ENCODE measurements at places on chromosomes 13 and 19. TPM values are rescaled to one million over a fixed set of nuclear protein-coding genes. Genes with fewer than 3 reads are reported as not detected.
A peak's percentile ranks its signal among the peaks of the same experiment; 100 is the strongest.

DNA sequence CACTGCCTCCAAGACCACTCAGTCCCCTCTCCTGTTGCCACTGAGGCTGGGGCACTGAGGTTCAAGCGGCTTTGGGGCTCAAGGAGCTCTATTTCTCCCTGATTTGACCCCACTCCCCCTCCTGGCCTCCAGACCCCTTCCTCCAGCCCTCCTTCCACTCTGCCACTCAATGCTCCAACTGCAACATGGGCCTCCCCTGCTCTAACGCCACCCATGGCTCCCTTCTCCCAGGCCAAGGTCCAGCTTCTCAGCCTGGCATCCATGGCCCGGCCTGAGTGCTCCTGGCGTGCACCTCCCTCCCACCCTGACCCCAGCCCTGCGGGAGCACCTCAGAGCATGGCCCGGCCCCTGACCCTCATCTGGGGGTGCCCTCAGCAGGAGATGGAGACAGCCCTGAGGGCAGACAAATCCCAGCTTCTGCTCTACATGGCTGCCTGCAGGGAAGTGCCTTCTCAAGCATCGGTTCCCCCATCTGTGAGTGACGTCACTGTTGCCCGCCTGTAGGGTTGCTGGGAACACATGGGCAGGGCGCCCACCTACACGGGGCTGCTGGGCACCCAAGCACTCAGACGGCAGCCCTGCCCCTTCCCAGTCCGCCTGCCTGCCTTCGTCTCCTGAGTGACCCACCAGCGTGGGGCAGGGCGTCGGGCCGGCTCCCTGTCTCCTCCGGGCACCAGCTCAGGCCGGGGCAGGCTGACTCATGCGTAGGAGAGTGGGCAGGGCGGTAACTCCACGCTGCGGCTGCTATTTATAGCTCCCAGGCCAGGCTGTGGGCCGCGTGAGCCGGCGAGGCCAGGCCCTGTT lies 1.6 kb upstream of the DIRAS1 start:
- DNase-seq: peak; percentile 62

DNA sequence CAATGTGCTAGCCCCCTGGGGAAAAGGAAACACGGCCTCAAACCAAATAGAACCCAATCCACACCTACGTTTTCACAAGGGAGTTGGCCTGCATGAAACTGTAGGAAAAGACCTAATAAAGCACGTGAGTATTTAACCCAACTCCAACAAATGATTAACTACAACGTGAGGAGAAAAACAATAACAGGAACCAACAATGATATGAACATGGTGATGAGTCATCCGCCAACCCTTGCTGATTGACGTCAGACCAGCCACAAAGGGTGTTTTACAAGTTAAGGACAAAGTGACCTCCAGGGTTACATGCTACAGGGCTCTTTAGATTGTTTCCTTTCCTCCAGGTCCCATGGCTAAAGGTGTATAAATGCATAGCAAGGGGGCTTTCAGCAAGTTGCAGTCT lies 460.5 kb downstream of the COG6 start:
- no peak for DNase-seq

- peak; percentile 16 for DNase-seq
Measured at GRCh38 chr13:75195495-75196146, 286.3 kb downstream of the TBC1D4 start.

GRCh38 chr13:37966266-37966665 lies 96.7 kb upstream of the TRPC4 start:
- no peak for DNase-seq

DNA sequence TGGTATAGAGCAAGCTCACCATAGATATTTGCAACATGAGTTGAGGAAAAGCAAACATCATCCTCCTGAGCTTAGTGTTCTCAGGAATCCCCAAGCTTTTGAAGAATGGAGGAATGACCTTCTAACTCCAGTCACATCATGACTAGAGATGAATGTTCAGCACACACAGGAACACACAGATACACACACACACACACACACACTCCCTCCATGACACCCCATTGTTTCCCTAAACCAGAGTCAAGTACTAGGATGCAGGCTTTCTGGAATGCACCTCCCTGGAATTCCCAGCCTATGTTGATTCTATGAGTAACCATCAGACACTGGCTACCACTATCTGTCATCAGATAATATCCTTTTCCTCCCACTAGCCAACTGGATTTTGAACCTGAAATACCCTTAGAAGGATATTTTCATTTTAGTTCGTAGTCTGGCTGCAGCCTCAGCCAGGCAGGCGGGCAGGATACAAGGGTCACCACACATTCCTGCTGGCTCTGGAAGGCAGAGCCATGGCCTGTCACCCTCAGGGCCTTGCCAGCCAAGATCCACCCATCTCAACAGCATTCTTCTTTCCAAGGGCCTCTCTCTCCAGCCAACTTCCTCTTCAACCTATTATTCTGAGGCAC lies 162.4 kb downstream of the FOXO1 start:
- DNase-seq: no peak

DNA sequence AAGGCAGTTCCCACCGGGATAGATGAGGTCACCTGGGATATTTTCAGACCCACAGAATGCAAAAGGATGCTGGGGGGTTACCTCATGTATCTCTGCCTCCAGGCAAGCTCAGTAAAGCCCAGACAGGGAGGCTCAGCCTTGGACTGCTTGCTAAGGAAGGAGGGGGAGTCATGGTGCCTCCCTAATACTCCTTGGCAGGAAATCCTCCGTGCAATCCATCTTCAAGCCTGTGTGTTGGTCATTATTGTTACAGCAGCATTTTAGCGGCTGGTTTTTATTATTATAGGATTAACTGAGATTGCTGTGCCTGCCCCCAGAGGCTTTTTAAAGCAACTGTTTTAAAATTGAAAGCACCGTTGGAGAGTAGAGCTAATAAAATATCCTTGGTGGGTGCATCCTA lies 188.5 kb upstream of the UBL3 start:
- no peak for DNase-seq

DNA sequence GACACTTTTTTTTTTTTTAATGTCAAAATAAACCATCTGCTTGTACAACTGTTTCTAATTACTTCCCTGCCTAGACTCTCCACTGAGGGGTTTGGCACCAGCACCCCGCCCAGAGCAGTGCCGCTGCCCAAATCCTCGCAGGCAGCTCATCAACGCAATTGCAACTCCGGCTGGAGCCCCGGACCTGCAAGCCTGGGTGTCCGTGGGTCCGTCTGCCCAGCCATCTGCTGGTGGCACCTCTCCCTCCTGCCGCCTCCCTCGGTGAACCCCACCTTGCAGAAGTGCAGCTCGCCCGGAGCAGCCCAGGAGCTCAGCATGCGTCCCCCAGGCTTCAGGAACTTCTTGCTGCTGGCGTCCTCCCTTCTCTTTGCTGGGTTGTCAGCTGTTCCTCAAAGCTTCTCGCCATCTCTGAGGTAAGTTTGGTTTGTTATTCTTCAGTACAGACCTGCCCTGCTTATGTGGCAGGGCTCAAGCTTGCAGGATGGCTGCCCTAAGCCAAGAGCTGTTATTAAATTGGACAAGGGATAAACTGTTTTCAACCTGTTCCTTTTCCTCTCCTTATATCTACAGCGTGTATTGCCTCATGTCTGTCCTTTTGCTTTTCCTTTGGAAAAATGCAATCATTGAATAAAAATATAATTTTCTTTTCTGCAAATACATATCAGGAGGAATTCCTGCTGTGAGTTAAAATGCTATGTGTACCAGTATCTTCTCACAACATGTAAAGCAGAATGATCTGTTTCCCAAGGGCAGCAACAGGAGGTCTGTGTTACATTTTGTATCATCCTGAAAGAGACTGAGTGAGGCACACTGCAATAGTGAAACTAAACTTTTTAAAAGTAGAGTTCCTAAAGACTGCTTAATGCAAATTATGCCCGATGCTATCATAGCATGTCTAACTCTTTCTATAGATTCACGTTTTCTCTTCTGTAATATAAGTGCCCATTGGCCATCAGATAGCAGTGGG lies at the start of gene ITGBL1:
Gene ITGBL1 (plus strand): TSS at position 157 of the 967 bp plus-strand sequence. CDS start 159 bp downstream, at position 316.
- peak; percentile 14 for DNase-seq

GRCh38 chr19:757811-758668 lies 7.1 kb downstream of the MISP start:
- peak; percentile 61 for DNase-seq

GRCh38 chr13:63408331-63409189 lies 1992.9 kb upstream of the PCDH20 start:
- DNase-seq: peak; percentile 1

DNA sequence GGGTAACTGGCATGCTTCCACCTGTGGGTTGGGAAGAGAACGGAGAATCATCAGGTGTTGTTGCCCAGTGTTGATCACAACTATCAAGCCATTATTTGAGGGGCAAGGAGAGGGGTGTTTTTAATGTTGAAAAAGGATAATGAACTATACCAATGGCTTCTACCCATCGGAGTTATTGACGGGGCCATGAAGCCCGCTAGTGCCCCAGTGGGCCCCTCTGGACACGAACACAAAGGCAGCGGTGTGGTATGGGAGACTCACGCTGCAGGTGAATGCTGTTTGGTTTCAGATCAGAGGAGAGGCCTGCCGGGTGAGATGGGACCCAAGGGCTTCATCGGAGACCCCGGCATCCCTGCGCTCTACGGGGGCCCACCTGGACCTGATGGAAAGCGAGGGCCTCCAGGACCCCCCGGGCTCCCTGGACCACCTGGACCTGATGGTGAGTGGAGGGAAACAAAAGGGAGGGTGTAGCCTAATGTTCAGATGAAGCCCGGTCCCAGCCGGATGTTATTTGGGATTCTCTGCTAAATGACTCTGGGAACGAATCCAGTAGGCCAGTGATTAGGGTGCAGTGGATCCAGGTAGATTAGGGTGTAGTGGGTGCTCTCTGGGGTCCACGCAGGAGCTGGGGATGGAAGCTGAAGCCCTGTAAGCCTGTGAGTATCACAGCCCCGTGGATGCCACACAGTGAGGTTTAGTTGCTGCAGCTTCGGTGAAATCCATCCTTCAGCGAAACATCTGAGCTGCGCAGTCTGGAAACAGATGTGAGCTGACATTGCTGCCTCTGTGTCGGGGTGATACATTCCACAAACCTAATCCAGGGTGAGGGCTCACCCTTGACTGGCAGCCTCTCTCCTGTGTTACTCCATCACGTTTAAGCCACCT lies 111.3 kb downstream of the RAB20 start:
- no peak for DNase-seq

DNA sequence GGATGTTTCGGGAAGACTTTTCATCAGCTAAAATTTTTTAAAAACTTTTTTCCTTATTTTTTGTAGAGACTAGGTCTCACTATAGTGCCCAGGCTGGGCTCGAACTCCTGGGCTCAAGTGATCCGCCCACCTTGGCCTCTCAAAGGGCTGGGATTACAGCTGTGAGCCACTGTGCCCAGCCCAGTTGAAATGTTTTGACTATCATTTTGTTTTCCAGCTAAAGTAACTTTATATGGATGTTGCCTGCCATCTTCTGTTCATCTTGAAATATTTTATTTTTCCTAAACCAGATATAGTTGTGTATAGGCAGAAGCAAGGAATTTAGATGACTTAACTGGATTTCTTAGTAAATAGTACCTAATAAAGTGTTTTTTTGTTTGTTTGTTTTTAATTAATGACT lies 7.0 kb downstream of the CAB39L start:
- DNase-seq: no peak

DNA sequence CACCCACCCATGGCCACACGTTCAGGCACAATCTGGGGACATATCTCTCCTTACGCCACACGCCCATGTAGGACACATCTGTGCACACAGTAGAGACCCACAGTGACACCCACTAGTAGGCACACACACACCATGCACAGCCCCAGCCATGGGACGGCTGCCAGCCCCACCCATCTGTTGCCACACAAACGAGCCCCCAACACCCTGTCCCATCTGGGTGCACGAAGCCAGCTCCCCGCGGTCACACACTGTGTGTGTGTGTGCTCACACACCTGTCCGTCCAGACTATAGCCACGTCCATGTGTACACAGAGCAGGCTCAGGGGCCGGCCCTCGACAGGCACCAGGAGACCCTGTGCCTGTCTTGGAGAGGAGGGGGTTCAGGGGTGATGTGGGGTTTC lies 10.6 kb downstream of the ERFL start:
- DNase-seq: no peak

- DNase-seq: no peak
Measured at GRCh38 chr19:41334793-41335192, 18.9 kb downstream of the TGFB1 start.

- DNase-seq: peak; percentile 88
Measured at GRCh38 chr19:23116802-23117571, at the start of gene ZNF730. Gene ZNF730 (plus strand): TSS chr19:23117025. CDS start chr19:23117174, 149 bp downstream.

SIGLECL1 gene
- not detected for total RNA-seq

SULT2A1 gene
- not detected for total RNA-seq

RDH8 gene
- total RNA-seq: not detected

CACNA1A gene
- 2.8 TPM for total RNA-seq

ATP4B gene
- total RNA-seq: not detected

ERICH4 gene
- total RNA-seq: not detected

OLFM2 gene
- 63.4 TPM for total RNA-seq
